Esophagus muscularis mucosa (tissue), 4 donors: ENCODE measurements at places on chromosomes 2 and 18. TPM values are rescaled to one million over a fixed set of nuclear protein-coding genes. Genes with fewer than 3 reads are reported as not detected.

The TLX2 gene
- total RNA-seq = not detected

GRCh38 chr2:182666674-182667314 lies 49.3 kb upstream of the DNAJC10 start:
- H3K4me1 ChIP-seq = no peaks in the 10 kb centered on the region
- H3K4me3 ChIP-seq = no peak overlapping the region
- H3K27ac ChIP-seq = no peak overlapping the region

DNA sequence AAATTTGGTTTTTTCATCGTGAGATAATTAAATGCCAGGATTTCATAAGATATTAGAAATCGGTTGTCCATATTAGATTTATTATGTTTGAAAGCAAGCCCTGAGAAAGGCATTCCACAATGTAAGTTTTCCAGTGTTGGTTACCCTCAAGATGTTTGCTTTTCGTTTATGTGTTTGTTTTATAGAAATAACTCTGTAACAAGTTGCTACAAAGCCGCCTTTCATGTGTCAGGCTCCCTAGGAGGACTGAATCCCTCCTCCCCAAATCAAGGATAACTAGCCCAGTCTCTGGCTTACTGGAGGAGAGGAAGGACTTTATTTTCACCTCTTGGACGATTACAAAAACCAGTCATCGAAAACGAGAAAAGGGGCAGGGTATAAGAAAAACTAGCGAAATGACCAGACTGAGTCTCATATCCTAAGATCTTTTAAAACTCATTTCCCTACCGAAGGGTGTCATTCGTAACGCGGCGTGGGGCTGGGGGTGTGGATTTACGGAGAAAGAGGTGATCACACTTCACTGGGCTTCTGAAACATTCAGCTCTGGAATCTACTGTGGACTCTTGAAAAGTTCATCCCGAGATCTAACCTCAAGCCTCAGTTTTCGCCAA lies 1.0 kb upstream of the PEX13 start:
- peak overlapping the region; percentile 88 for H3K27ac ChIP-seq
- no peak for DNase-seq
- H3K27me3 ChIP-seq = no peaks in the 10 kb centered on the region
- H3K36me3 ChIP-seq = no peaks in the 10 kb centered on the region
- H3K4me1 ChIP-seq = peaks cover 25% of the 10 kb centered on the region

DNA sequence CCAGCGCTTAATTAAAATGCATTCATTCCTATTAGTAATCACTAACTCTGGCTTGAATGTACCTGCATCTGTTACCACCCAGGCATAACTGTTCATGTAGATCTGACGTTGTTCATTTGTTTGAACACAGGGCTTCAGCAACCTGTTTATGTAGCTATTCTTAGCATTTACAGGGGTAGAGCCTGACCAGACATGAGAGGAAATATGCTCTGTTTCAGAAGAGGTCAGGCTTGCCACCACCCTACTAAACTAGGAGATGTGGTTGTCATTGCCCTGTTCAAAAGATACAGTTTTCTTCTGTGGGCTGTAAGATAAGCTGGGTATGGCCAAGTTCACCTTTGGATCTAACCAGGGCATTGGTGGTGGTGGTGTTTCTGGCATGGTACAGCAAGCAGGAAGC lies 8.8 kb downstream of the MGAT5 start:
- no peak overlapping the region for H3K4me3 ChIP-seq
- peaks cover 50% of the 10 kb centered on the region for H3K4me1 ChIP-seq
- H3K27ac ChIP-seq = no peak overlapping the region
- no peaks in the 10 kb centered on the region for H3K36me3 ChIP-seq
- DNase-seq = no peak

DNA sequence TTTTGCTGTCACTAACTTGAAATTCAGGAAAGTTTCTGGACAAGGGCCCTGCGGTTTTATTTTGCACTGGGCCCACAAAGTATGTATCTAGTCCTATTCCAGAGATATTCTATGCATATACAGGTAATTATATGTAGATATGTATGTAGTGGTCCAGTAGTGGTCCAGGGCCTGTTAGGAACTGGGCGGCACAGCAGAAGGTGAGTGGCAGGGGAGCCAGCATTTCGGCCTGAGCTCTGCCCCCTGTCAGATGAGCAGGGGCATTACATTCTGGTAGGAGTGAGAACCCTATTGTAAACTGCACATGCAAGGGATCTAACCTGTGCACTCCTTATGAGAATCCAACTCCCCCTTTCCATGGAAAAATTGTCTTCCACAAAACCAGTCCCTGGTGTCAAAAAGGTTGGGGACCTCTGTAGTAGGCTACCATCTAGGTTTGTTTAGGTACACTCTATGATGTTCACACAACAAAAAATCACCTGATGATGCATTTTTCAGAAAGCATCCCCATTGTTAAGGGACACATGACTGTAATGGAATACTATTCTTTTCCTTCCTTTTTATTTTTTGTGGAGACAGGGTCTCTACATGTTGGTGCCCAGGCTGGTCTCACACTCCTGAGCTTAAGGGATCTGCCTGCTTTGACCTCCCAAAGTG lies 2.8 kb upstream of the PPP4R3B start:
- H3K4me1 ChIP-seq = peaks cover 38% of the 10 kb centered on the region
- H3K36me3 ChIP-seq = peaks cover 6% of the 10 kb centered on the region
- DNase-seq = no peak
- H3K27me3 ChIP-seq = no peaks in the 10 kb centered on the region
- no peak overlapping the region for H3K4me3 ChIP-seq
